Breast epithelium (tissue), 4 donors: ENCODE measurements at places on chromosomes 12 and 14.
A peak's percentile ranks its signal among the peaks of the same experiment; 100 is the strongest.

- DNase-seq = no peak
Observed at GRCh38 chr12:92601680-92602079, 101.1 kb upstream of the PLEKHG7 start.

GRCh38 chr14:28057359-28058296 lies 709.0 kb upstream of the FOXG1 start:
- no peak for DNase-seq

- DNase-seq = no peak
Observed at GRCh38 chr12:1966561-1967226, 37.6 kb downstream of the DCP1B start.

- no peak for DNase-seq
Observed at GRCh38 chr14:85577543-85578114, 47.7 kb downstream of the FLRT2 start.

DNA sequence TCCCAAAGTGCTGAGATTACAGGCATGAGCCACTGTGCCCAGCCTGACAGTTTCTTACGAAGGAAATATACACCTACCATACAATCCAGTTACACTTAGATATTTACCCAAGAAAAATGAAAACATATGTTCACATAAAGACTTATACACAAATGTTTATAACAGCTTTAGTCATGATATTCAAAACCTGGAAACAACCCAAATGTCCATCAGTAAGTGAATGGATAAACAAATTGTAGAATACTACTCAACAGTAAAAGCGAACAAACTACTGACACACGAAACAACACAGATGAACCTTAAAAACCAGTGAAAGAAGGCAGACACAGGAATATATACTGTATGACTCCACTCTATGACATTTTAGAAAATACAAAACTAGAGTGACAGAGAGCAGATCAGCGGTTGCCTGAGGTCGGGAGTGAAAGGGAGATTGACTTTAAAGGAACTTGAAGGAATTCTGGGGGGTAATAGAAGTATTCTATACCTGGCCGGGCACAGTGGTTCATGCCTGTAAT lies 83.6 kb downstream of the SPRING1 start:
- no peak for DNase-seq

GRCh38 chr12:84738481-84738972 lies 174.1 kb downstream of the SLC6A15 start:
- DNase-seq = no peak

GRCh38 chr12:21501258-21502163 lies at the start of the genes GOLT1B and RECQL:
TSS of gene GOLT1B (plus strand) at chr12:21501789. CDS start at chr12:21501924, 135 bp downstream.
TSS of gene RECQL (minus strand) at chr12:21501635. CDS start at chr12:21499570, 2,065 bp downstream.
- DNase-seq = peak; percentile 89

DNA sequence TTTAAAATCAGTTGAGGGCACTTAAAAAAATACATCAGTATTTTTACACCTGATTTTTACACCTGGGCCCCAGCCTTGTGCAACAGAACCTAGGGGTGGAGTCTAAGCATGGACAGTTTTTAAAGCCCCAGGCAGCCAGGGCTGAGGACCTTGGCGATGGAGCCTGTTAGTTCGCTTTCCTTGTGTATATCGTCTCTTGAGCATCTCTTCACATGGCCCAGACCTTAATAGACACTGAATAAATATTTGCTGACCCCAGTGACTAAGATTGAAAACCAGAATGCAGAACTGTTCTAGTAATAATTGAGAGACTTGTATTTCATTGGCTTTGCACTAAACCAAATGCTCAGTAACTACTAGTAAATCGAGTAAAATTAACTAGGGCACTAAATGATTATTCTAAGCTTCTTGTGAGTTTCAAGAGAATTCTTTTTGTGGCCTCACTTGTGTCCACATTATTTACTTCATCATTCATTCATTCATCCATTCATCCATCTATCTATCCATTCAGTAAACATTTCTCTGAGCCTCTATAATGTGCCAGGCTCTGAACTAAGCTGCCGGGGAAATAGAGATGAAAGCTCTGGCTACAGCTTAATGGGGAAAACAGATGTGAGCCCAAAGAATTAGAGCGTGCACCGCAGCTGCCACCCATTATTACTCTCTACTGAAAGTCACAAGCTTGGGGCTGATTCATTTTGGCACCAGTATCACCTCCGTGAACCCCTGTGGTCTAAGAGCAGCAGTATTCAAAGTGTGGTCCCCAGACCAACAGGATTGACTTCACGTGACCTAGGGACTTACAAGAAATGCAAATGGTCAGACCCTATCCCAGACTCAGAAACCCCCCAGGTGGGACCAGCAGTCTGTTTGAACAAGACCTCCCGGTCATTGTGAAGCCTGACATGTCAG lies 30.7 kb upstream of the BCL7A start:
- DNase-seq = no peak

DNA sequence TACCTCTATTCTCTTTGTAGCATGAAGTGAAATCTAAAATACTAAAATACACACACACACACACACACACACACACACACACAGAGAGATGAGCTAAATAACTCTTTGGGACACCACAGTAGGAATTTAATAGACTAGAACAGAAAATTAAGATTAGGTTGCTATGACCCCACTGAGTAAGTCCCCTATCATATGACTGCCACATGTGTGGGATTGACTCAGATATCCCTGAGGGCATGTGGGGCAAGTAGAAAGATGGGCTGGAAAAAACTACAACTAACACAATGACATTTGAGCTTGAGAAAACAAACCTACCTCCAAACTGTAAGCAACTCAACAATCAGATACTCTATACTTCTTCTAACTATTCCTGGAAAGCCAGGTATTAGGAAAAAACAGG lies 27.0 kb downstream of the SLC25A21 start:
- DNase-seq = no peak

- no peak for DNase-seq
Observed at GRCh38 chr14:69572030-69572840, 2.4 kb downstream of the CCDC177 start.

DNA sequence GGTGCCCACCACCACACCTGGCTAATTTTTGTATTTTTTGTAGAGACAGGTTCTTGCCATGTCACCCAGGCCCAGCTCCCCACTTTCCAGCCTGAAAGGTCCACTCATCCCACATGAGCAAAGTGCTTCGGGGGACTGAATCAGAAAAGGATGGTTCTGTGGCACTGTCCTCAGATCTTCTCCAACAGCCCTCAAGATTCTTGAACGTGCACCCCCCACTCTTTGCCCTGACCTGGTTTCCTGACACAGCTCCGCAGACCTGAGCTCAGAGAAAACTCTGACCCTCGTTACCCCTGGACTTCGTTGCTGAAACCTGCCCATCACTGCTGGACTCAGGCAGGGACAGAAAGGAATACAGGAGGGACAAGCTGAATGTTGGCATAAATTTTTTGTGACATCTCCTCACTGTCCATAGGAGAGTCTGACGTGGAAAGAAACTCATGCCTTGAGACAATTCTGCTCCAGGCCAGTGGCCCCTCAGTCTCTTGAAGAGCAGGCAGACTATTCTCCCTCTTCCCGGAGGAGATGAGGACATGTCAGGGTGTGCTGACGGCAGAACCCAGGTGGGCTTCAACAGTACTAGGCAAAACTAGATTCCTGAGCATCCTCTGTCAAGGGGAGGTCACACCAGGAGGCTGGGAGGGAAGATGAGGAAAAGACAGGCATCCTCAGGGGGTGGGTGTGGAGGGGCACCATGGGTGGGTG lies 149.3 kb downstream of the DPF3 start:
- DNase-seq = no peak

GRCh38 chr14:21575661-21576060 lies 4.2 kb downstream of the OR10G3 start:
- DNase-seq = no peak

- DNase-seq = no peak
Observed at GRCh38 chr12:111211910-111212757, 156.8 kb downstream of the PHETA1 start.

DNA sequence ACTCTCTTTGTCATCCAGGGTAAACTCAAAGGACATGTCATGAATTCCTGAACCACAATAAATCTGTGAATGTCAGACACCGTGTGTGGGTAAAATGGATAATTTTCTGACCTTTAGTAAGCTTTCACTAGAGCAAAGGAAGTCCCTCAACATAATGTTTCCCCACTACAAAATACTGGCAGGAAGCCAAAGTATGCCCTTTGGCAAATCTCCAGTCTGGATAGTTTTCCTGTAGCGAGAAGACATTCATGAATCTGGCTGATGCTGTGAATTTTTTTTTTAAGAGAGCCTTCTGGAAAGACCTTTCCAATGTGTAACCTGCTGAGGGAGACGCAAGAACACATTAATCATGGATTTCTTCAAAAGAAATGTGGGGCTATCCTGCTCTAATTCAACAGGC lies 389.6 kb upstream of the DDHD1 start:
- peak; percentile 20 for DNase-seq

- DNase-seq = no peak
Observed at GRCh38 chr12:87274594-87275245, 754.5 kb downstream of the C12orf50 start.

DNA sequence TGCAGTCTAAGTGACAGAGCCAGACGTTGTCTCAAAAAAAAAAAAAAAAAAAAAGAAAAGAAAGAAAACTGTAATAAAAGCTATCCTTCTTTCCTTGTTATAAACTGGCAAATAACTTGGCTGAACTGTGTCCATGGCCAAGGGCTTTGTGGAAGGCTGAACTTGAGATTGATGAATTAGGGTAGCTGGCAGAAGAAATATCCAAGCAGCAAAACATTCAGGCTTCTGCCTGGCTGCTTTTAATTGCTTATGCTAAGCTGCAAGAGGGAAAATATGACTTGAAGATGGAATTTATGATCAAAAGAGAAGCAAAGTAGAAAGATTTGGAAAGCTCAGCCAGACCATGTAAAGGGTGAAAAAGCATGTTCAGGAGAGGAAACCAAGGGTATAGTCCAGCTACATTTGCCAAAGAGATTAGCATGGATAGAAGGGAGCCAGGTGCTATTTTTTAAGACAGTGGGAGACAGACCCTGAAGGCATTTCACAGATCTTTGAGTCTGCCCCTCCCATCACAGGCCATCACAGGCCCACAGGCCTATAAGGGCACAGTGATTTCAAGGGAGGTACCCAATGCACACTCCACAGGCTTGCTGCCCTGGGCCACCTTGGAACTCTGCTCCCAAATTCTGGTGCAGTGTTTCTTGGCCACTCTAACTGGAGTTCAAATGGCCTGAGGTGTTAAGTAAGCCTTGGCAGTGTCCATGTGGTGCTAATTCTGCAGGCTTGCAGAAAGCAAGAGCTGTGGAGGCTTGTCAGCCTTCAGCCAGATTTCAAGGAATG lies 226.0 kb downstream of the AEBP2 start:
- DNase-seq = no peak

DNA sequence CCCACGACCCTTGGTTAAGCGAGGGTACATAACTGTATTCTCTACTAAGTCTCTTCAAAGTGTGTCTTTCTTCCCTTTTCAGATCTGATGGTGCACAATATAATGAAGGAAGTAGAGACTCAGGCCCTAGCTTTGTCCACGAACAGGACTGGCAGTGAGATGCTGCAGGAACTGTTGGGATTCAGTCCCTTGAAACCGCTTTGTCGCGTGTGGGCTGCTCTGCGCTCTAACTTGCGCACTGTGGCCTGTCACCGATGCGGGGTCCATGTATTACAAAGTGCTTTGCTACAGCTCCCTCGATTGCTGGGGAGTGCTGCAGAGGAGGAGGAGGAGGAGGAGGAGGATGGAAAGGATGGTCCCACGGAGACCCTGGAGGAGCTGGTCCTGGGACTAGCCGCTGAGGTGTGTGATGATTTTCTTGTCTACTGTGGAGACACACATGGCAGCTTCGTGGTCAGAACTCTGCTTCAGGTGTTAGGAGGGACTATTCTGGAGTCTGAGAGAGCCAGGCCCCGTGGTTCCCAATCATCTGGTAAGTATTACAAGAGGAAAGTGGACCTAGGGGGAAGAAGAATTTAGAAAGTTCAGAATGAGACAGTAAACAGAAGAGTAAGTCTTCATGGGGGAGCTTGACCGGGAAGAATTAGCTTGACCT lies 803 bp downstream of the NOP9 start:
- no peak for DNase-seq

DNA sequence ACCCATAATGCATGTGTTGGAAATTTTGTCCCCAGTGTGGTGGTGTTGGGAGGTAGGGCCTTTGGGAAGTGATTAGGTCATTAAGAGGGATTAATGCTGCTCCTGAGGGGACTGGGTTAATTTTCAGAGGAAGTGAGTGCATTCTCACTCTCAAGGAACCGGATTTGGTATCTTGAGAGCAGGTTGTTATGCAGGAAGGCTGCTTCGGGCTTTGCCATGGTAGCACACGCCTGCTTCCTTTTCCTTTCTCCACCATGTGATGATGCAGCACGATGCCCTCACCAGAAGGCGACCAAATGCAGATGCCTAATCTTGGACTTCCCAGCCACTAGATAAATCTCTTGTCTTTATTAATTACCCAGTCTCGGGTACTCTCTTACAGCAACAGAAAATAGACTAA lies 257.1 kb downstream of the SSPN start:
- no peak for DNase-seq

- DNase-seq = no peak
Observed at GRCh38 chr12:91171476-91171875, 11.1 kb downstream of the DCN start.

DNA sequence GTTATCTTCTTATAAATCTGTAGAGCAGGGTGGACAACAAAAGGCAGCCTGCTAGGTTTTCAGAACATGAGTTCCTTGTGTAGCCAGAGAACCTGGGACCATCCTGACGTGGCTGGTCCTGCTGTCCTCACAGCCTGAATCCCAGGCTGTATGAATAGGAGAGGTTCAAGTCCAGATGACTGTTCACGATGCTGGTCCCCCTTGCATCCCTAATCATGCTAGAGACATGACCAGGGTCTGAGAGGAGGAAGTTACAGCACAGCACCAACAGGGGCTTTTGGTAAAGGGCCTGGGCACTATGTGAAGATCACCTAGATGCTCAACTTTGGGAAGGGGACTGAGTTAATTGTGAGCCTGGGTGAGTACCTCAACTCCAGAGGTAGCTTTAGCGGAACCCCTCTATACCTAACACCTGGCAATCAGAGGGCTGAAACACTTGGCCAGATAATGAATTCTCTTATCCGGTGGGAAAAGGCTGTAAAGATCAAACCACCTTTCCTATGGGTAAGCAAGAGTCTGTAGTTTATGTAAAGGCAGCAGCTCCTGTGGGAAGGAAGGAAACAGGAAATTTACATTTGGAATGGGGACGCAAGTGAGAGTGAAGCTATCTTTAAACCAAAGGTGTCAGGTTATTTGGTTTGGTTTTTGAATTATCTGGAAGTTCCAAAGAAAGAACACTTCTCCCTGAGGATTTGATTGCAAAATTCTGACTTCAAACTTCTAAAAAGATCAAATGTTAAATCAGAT lies 112.8 kb downstream of the DAD1 start:
- DNase-seq = no peak

GRCh38 chr14:49218436-49219092 lies 367.6 kb downstream of the RPS29 start:
- DNase-seq = no peak

- DNase-seq = no peak
Observed at GRCh38 chr12:112855375-112855774, 51.4 kb upstream of the OAS1 start.

DNA sequence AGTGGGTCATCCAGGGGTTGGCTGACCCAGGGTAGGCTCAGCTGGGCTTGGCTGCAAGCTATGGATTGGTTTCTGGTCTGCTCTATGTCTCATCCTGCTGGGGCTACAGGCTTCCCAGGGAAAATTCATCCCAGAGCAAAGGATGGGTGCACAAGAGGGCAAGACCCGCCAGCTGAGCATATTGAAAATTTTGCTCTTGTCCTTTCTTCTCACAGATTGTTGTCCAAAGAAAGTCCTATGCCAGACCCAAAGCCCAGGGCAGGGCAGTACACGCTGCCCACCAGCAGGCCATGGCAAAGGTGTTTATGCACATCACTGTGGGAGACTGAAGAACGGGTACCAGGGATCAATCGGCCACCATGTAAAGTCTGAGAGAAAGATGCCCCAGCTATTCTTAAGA lies 95.3 kb upstream of the PARP11 start:
- no peak for DNase-seq
